Activated naive CD4-positive, alpha-beta T cell treated with anti-CD3 and anti-CD28 coated beads for 36 hours (primary cell): ENCODE measurements at places on chromosomes 4 and X.
A peak's percentile ranks its signal among the peaks of the same experiment; 100 is the strongest.

DNA sequence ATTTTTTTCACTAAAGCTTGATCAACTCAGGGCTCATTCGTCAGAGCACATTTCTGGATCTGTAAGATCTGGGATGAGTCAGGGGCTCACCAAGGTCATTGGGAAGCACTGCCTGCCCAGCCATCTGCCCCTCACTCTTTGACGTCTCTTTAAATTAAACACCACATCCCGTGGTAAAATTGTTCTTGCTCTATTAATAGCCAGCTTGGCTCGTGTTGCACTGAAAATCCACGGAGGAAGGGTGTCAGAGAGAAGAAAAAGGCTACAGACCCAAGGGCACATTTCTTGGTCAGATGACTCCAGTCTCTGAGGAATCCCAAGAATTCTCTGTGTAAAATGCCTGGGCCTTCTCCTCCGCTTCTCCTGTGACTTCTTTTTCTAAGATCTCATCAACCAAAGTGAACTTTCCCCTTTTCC is 45.7 kb upstream of the GATB start:
- DNase-seq: no peak

GRCh38 chr4:185128272-185129119 is 14.6 kb upstream of the SLC25A4 start:
- DNase-seq: peak; percentile 36

GRCh38 chr4:139740121-139740520 is 74.5 kb downstream of the MGST2 start:
- DNase-seq: no peak

DNA sequence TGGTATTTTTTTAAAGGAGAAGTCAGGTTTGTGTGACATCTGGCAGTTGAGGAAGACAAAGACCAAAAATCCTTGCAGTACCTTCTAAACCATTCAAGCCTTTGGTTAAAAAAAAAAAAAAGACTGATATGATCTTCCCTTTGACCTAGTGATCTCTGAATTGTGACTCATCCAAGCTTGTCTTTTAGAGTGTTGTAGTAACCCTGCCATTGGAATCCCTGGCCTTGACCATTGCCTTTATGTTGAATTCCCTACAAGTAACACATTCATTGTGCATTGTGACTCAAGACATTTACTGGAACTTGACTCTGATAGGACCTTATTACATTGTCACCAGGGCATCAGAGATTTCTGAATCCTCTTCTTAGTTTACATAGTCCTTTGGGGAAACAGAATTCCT is 1469.0 kb downstream of the TECRL start:
- no peak for DNase-seq

GRCh38 chr4:88775529-88775928 is 77.9 kb upstream of the NAP1L5 start:
- no peak for DNase-seq

GRCh38 chrX:20225488-20225833 is 41.2 kb downstream of the RPS6KA3 start:
- no peak for DNase-seq

DNA sequence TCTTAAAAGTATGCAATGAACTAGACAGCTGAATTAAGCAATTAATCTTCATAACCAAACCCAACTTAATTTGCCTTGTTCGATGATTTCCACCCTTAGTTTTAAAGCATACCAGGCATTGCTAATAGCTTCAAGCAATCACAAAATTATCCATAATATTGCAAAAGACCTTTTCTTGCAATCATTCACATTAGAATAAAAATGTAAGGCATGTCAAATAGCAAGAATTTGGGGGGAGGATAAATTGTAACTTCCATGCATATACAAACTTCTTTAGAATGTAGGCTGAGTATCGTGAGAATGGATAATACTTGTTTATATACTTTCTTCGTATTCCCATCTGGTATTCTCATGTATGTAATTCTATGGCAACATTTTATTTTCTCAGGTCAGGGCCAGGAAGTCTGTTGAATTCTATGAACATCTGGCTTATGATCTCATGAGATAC is 28.7 kb upstream of the BMP2K start:
- DNase-seq: no peak

- DNase-seq: no peak
Observed at GRCh38 chr4:64940698-64941097, 531.4 kb upstream of the TECRL start.

DNA sequence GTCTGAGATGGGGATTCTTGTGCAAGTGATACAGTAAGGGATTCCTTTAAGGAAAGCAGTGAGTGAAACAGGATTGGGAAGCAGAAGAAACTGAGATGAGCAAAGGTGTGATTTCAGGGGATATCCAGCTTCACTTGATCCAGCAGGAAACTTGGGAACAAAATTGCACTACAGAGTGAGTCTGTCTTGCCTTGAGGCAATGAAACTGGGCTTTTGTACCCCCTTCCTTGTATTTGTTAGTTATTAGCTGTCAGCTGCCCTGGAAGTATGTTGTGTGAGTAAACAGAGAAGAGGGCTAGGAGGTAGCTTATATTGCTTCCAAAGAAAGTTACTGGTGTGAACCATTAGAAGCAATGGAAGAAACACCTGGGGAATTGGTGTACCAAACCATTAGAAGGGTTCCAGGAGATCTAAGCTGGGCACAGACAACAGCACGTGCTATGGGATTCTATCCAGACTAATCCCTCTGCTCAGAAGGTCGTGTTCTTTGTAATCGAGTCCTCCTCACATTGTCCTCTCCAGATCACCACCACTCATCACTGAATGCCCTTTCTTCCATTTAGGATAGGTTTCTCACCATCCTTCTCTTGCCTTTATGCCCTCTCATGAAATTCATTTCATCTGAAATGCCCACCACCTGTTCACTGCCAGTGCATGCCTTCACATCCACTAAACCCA is 76.0 kb downstream of the PDLIM5 start:
- DNase-seq: no peak

DNA sequence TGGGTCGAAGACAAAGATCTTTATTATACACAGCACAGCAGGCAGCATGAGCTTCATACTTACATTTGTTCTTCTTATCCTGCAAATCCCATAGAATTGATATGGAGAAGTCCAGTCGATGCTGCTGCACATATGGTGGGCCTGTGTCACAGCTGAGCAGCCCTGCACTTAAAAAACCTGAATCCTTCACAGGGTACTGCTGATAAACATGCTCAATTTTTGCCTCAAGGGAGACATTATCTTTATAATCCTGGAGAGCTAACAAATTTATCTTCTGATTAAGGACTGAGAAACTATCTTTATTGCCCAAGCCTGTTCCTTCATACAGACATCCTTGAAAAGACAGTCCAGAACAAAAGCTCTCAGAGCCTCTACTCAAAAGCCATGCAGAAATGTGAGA is 434.4 kb upstream of the FAM47C start:
- no peak for DNase-seq

DNA sequence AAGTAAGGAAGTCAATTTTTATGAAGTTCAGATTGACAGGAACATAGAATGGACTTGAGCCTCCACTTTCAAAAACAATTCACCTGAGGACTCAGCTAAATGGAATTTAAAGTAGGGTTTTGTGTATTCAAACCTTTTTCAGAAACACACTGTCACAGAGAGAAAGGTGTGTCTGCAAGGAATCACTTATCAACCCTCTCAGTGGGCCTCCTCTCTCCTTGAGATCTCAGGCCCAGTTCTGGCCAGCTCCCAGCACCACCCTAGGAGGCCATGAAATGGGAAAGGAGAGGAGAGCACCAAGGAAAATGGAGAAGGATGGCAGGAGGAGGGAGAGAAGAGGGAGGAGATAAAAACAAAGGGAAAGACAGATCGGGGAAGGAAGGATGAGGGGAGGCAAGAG is 28.6 kb downstream of the TMEM255A start:
- no peak for DNase-seq

DNA sequence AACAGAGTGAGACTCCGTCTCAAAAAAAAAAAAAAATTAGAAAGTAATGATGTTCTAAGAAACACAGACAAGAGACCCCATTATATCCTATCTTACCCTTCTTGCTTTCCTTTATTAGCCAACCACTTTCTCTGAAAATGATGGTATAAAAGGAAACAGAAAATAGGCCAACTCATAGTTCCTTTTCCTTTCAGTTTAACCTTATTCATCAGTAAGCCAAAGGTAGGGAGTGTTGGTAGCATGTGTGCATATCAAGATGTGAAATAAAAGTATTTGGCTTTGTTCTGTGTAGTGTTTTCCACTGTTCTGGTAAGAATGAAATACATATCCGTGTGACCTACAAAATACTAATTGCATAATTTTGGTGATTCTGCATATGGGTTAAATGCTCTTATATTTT is 266.6 kb downstream of the ZNF674 start:
- DNase-seq: no peak

DNA sequence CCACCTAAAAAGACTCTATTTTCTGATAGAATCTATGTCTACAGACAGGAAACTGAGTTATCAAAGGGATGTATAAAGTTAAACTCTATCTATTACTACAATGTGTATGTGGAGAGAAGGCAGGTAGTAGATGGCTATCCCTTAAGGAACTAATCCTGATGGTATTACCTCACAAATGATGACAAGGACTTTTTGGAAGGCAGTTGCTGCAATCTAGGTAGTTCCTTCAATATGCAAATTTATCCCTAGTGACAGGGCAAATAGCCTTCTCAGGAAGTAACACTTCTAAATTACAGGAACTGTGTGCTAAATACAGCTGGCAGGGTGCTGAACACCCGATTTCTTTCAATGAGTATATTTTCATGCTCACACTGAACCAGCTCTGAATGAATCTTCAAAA is 177.4 kb downstream of the COL25A1 start:
- DNase-seq: no peak

DNA sequence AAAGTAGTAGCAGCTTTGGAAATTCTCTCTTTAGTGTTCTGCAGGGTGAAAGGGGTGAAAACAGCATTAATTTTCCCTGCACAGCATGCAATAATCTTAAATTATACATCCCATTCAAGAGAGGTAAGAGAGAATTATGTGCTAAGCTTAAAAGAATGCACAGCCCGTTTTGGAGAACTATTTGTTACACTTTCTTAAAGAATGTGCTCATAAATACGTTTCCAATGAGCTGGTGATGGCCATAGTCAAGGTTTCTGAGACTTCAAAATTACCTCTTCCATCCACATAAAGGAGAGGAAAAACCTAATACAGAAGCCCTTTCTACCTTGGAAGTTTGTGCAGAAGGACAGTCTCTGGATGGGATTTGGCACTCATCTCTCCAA is 766.7 kb upstream of the TENM3 start:
- no peak for DNase-seq

DNA sequence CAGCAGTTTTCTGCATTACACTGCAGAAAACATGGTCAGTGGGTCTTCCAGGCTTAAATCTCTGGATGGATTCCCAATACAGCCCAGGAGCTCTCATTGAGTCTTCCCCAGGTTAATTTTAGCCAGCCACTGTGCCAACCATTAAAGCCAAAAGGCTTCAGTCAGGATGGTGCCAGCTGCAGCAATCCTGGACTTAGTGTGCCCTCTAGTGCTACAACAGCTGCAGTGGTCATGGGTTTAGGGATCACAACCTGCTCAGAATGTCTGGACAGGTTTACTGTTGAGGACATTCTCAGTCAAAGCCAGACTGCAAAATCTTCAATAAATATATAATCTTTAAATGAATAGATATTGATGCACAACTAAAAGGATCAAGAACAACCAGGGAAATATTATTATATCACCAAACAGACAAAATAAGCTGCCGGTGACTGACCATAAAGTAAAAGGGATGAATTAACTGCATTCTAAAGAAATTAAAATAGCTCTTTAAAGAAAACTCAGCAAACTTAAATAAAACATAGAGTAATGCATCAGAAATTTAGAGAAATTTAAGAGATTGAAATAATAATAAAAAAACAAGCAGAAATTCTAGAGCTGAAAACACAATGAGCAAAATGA is 639.9 kb downstream of the SPOCK3 start:
- peak; percentile 5 for DNase-seq

GRCh38 chr4:109163493-109163892 is 139.0 kb downstream of the COL25A1 start:
- DNase-seq: no peak
